ENCODE measurements at places on chromosomes 12 and 14.

DNA sequence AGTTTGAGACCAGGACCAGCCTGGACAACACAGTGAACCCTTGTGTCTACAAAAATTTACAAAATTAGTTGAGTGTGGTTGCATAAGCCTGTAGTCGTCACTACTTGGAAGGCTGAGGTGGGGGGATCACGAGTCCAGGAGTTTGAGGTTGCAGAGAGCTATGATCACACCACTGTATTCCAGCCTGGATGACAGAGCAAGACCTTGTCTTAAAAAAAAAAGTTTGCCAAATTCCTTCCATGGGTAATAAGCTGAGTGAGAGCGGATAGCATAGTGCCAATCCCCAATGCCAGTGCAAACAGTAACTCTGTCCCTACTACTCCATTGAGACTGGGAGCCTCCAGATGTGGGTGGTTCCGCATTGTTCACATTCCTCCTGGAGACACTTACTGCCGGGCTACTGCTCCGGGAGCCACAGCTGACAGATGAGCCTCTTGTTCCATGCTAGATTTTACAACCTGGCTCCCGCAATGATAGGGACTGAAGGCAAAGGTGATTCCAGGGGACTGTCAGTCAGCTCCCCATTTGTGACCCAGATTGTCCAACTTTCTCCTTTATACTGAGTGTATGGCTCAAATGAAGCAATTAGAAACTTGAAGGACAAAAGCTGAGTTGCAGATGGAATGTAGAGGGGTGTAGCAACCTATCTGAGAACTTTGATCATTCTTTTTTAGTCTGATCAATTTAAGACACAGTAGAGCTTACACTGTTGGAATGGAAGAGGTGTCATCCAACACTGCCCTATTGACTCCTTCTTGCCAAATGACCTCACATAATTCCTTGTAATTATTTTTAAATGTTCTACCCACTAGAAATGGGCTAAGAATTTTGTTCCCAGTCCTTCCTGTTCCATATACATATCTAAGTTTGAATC is 13.4 kb upstream of the FRMD6 start:
- no peak for DNase-seq

DNA sequence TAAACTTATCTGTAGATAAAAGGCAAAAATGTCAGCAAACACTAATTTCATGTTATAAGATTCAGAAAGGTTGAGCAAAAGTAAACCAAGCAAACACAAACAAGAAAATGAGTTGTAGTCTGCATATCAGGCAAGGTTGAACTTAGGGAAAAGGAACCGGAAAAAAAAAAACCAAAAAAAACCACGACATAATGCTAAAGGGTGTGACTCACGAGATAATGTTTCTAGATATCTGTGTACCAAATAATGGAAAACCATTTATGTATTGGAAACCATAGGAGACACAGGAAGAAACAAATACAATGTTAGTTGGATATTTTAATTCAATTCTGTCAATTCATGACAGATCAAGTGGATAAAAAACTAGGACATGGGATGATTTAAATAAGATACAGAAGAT is 60.5 kb downstream of the GPATCH2L start:
- DNase-seq, result no peak

DNA sequence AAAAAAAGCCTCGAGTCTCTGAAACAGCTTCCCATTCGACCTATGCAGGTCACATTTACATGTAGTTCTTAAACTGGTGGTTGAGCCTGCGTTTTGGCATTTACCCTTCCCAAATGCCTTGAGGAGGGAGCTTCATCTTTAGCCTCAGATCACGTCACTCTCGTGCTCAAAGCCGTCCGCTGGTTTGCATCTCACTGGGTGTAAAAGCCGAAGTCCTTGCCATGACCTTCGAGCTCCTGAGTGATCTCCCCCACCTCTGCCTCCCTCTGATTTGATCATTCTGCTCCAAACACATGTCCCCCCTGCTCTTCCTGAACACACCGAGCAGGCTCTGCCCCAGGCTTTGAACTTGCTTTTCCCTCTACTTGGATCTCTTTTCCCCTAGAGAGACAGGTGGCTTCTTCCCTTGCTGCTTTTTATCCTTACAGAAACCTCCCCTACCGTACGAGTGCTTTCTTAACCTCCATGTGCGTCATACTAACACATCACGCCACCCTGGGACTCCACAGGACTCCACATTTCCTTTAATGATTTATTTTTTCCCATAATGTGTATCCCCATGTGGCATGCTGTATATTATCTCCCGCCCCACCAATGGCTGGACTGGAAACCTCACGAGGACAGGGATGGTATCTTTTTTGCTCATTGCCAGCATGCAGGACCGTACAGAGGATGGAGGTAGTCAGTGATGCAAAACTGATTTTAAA is 610.7 kb downstream of the VRK1 start:
- no peak for DNase-seq

GRCh38 chr14:96424109-96424989 is 32.4 kb downstream of the AK7 start:
- peak; percentile 31 for DNase-seq

DNA sequence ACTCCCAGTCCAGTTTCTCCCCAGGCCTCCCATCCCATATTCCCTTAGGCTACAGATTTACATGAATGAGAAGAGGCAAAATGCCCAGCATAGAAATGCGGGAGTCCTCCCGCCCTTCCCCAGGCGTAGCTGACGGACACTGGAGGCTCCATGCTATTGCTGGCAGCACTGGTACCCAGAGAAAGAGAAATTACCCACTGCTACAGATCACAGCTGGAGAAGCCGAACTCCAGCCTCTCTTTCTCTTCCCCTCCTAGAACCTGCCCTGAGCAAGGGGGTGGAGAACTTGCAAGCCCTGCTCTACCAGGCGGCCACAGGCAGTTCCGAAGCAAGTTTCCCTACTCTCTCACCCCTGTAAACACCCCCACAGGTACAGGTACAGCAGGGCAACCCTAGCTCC is 3.6 kb downstream of the LTBR start:
- no peak for DNase-seq

- DNase-seq, result no peak
Measured at GRCh38 chr12:74983917-74984316, 225.7 kb downstream of the KCNC2 start.

DNA sequence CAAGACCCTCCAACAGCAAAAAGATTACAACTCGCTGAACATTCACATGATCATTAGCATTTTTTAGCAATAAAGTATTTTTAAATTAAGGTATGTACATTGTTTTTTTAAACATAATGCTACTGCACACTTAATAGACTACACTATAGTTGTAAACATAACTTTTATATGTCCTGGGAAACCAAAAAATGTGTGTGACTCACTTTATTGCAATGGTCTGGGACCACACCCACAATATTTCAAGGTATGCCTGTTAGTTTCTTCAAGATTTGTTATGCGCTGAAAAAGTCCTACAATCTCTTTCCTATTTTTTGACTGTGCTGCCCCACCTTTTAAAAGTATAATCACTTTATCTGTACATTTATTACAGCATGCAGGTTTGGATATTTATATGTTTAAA is 30.4 kb upstream of the PCNX4 start:
- DNase-seq, result no peak

- no peak for DNase-seq
Measured at GRCh38 chr14:93285044-93285443, 47.8 kb downstream of the BTBD7 start.

- DNase-seq, result no peak
Measured at GRCh38 chr12:89386138-89386537, 33.8 kb upstream of the DUSP6 start.

DNA sequence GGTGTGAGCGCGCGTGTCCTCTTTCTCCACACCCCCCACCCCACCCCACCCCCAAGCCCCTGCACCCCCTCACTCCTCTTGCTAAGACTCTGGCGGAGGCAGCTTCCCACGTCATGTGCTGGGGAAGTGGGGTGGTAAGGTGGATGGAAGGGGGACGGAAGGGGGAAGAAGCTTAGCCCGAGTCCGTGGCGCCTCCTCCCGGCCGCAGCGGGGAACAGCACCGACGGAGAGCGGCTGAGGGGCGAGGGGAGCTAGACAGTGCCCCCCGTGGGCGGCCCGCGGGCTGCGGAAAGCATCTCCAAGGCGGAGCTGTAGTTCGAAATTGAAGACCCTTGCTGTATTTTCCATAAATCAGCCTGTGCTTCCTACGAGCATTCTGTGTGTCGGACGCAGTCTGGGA is 588 bp upstream of the GRIN2B start:
- DNase-seq, result peak; percentile 15

DNA sequence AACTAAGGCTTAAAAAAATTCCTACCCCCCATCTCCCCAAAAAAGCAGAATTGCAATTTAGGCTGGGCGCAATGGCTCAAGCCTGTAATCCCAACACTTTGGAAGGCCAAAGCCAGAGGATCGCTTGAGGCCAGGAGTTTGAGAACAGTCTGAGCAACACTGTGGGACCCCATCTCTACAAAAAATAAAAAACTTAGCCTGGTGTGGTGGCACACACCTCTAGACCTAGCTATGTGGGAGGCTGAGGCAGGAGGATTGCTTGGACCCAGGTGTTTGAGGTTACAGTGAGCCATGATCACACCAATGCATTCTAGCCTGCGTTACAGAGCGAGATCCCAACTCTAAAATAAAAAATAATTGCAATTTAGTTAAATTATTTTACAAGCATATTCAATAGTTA is 54.1 kb downstream of the CPM start:
- no peak for DNase-seq

DNA sequence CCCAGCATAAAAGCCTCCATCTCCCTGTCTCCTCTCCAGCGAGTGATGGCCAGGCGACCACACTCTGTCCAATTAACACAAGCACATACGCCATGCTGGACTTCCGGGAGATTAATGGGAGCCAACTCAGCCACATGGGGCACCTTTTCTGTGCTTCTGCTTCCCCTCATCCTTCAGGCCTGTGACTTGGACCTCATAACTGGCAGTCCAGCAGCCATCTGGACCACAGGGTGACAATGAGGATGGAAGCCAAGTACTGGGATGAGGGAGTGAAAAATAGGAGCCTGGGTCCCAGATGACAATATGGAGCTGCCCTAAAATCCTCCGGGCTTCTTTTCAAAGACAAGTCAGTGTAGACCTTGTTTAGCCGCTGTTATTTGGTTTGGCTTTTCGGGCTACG is 12.8 kb downstream of the MAP3K9 start:
- no peak for DNase-seq

GRCh38 chr12:89999699-90000505 is 291.3 kb upstream of the ATP2B1 start:
- DNase-seq, result no peak

DNA sequence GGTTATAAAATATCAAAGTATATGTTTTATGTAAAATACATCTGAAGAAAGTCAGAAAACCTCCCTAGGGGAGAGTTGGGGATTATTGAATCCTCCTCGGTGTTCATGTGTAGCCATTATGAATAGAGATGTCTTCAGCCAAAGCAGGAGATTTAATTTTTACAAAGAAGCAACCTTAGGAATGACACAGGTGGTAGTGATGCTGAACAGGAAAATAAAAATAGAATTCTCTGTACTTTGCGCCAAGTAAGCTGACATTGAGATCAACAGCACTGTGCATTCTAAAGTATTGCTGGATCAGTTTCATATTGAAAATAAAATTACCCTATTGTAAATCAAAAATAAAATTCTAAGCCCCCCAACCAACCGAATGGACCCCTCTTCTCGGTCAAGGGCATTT is 132.8 kb upstream of the TRHDE start:
- DNase-seq, result no peak

- no peak for DNase-seq
Measured at GRCh38 chr14:104352493-104353220, 214.3 kb downstream of the KIF26A start.

GRCh38 chr12:89414851-89415250 is 62.5 kb upstream of the DUSP6 start:
- no peak for DNase-seq

- peak; percentile 44 for DNase-seq
Measured at GRCh38 chr14:36604757-36605505, 22.5 kb upstream of the NKX2-8 start.

DNA sequence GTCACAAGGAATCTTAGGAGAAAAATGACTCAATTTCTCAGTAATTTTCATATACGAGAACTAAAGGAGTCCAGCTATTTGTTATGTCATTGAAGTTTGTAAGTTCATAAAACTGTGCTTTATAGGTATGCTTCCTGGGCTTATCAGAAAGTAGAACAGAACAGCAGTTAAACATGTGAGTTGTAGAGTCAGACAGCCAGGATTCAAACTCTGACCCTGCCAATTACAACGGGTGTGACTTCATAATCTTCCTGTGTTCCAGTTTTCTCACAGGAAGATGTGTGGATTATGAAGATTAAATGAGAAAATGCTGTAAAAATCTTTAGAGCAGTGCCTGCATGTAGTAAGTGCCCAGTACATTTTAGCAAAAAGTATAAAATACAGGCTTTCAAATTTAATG is 8.9 kb downstream of the TRIM9 start:
- no peak for DNase-seq

DNA sequence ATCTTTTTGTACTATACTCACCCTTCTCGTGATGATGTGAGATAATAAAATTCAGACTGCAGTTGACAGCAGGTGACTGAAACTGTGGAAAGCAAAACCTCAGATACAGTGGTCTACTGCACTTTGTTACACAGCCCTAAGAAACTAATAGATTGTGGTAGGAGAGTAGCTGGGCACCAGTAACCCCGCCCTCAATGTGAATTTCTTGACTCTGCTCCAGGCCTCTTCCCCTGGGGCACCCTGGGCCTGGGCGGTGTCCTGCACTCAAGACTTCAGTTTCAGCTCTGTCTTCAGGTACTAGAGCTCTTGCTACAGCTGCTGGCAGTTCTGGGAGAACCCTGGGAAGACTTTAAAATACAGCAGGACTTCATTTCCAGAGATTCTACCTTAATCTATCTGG is 197.6 kb upstream of the AVPR1A start:
- no peak for DNase-seq

DNA sequence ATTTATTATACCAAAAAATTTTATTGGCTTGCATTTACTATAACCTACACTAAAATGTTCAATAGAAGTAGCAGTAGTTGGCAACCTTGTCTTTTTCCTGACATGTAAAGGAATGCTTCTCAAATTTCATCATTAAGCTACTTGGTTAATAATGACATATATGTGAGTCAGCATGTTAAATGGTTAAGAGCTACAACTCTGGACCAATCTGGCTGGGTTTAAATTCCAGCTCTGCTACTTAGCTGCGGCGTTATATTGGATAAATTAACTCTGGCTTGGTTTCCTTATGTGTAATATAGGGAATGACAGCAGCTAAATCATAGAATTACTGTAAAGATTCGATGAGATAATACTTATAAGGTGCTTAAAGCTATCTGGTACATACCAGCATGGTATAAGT is 53.7 kb upstream of the OTOGL start:
- no peak for DNase-seq

GRCh38 chr12:126554625-126555024 is 1489.4 kb downstream of the AACS start:
- no peak for DNase-seq

GRCh38 chr12:56334490-56334793 is 642 bp upstream of the PAN2 start:
- no peak for DNase-seq

DNA sequence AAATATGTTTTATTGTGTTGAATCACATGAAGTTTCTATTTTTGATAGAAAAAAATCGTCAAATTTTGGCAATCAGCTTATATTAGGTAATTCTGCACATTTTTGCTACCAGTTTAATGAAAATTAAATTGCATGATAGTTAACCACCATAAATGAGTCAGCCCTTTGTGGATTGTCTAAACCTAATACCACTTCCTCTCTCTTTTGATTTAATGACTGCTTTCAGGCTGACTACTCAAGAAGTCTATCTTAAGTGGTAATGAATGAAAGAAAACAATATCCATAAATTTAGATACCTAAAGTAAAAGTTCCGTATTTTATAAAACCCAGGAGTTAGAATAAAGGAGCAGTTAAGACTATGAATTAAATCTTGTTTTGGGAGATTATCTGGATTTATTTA is 450.5 kb downstream of the TMEM117 start:
- DNase-seq, result no peak

Data from BE2C (cell line).